ENCODE measurements at places on chromosomes 6 and 20.

- no peak for DNase-seq
These were observed 30.7 kb downstream of the ZFAND3 start for GRCh38 chr6:37850260-37850659.

GRCh38 chr20:45704969-45705637, at the start of gene WFDC10B:
Gene WFDC10B, minus strand, starts transcription at chr20:45705019. Its CDS starts 19,027 bp downstream, at chr20:45685992.
- DNase-seq, result no peak

DNA sequence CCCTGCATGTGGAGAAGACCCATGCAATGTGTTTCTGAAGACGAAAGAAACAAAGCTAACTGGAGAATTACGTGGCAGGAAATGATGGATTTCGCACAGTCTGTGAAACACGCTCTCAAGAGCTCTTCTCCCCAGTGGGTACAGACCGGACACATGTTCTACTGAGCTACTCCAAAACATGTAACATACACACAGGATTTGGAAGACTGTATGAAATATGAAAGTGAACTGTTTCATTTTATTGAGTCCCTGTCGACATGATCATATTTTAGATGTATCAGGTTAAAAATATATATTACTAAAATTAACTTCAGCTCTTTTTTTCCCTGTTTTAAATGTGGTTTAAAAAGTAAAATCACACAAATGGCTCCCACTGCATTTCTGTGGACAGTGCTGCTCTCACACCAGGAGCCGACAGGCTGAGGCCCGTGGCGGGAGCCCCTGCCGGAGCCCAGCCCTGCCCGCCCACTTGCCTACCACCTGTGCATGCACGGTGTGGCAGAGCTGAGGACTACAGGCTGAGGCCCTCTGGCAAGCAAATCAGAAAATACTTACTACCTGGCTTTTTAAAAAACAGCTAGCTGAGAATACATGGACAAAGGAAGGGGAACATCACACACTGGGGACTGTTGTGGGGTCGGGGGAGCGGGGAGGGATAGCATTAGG, 58.9 kb upstream of the NXT1 start:
- DNase-seq, result no peak

DNA sequence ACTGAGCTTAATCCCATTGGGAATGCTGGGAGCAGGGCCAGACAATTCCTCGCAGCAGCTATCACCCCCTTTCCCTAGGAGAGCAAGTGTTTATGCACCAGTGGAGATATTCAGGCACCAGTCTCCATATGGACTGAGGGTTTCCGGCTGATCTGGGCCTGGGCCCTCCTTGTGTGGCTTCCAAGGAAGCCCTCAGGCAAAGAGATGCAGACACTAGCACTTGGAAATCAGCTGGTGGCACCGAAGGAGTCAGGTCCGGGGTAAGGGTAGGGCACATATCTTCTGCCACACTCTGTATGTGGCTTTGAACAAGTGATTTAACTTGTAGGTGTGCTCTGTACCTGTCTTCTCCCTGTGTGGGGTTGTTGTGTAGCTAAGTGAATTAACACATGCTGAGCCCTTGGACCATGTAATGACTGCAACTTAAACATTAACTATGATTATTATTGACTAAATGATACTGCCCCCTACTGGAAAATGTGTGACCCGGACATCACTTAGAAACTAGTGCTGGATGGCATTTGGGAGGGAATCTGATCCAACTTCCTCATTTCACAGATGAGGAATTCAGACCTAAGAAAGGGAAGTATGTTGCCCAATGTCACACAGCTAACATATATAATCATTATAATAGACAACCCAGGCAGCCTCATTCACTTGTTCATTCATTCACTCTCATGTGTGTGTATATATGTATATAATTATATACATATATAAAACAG, 19.3 kb upstream of the WFDC2 start:
- DNase-seq, result peak; percentile 33

GRCh38 chr6:25692472-25692871, 40.5 kb downstream of the SCGN start:
- no peak for DNase-seq

GRCh38 chr6:142881290-142881689, 63.7 kb downstream of the HIVEP2 start:
- no peak for DNase-seq

GRCh38 chr6:7921046-7921445, 10.5 kb upstream of the TXNDC5 start:
- no peak for DNase-seq

- DNase-seq, result no peak
These were observed 128.7 kb downstream of the TMEM242 start for GRCh38 chr6:157194643-157195042.

GRCh38 chr6:84768442-84769174, 4.2 kb upstream of the TBX18 start:
- no peak for DNase-seq

DNA sequence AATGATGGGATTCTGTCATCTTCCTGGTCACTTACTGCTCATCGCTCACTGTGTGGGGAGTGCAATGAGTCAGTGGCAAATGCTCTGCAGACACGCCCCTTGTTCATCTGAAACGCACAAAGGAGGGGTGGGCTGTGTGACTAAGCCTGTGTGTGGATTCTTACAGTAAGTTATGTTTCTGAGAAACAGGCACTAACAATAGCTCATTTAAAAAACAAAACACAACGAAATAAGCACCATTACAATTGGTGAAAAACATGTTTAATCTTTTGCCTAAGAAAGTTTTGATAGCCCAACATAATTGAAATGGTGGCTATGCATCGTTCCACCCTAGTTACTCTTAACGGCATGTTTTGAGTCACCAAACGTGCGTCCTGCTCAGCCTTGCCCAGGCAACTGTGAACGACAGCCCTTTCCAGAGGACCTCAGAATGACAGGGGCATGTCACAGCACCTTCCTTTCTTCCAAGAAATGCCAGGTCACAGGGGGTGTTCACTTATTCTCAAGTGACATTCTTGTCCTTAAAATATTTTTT, 118.4 kb upstream of the SGK1 start:
- DNase-seq, result no peak

DNA sequence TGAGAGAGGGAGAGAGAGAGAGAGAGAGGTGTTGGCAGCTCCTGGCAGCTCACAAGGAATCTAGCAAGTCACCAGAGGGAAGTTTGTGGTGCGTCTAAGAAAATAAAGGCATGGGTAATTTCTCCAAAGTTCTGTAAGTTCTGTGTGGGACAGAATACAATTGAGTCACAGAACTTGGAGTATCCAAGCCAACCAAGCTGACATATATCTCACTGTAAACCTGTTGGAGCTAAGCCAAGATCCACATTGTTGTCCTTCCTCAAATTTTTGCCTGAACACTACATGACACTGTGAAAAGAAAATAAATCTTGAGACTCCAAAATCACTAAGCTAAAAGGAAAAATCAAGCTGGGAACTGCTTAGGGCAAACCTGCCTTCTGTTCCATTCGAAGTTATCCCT, 436.7 kb downstream of the MEI4 start:
- DNase-seq, result no peak

DNA sequence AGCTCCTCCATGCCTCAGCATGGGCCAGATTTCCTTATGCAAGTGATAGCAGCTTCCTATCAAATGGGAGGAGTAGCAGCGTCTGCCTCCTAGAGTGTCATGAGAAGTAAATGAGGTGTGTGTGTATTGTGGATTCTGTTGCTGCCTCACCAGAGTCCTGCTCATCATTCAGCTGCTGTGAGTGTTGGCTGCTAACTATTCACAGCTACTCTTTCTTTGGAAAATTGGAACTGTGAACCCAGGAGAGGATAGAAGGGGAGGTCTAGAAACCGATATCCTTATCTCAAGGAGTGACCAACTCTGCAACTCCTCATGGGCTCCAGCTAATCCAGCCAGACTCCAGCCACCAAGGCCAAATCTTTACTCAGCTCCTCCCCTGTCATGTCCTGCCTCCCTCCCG, 63.3 kb downstream of the TOX2 start:
- DNase-seq, result no peak

- no peak for DNase-seq
These were observed 24.9 kb downstream of the RNF144B start for GRCh38 chr6:18412068-18412467.

- DNase-seq, result no peak
These were observed 182.7 kb downstream of the TAF4 start for GRCh38 chr20:61882716-61883615.

DNA sequence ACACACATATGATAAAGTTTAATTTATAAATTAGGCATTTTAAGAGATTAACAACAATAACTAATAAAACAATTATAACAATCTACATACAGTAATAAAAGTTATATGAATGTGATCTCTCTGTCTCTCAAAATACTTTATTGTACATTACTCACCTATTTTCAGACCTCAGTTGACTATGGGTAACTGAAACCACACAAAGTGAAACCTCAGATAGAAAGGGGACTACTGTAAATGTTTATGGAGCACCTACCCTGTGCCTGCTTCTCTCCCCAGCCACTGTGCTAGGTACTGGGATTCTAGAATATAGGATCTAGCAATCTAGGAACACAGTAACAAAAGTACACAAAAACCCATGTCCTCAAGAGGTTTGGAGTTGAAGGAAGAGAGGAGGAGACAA, 63.4 kb upstream of the BTN3A2 start:
- no peak for DNase-seq

DNA sequence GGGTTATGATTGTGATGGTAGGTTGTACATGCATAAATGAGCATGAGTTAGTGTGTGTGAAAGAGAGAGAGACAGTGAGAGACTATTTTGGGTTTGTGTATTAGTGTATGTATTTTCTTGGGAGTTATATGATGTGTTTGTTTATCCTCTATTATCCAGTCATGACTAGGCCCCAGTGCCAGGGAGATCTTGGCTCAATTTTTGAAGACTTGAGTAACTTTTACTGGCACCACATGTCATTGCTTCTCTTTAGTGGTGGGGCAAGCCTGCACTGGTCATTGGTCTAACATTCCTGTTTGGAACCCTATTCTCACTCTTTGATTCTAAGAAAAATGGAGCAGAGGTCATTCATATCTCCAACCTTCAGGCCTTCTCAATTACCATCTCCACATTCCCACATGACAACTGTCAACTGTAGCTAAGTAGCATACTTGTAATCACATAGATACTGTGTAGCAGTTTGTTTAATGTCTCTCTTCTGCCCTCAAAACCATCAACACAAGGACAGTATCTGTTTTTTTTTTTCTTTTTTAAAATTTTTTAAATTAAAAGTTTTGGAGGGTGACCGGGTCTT, 8.8 kb downstream of the L3MBTL1 start:
- DNase-seq, result no peak

- DNase-seq, result no peak
These were observed 694.6 kb downstream of the QKI start for GRCh38 chr6:164108869-164109769.

DNA sequence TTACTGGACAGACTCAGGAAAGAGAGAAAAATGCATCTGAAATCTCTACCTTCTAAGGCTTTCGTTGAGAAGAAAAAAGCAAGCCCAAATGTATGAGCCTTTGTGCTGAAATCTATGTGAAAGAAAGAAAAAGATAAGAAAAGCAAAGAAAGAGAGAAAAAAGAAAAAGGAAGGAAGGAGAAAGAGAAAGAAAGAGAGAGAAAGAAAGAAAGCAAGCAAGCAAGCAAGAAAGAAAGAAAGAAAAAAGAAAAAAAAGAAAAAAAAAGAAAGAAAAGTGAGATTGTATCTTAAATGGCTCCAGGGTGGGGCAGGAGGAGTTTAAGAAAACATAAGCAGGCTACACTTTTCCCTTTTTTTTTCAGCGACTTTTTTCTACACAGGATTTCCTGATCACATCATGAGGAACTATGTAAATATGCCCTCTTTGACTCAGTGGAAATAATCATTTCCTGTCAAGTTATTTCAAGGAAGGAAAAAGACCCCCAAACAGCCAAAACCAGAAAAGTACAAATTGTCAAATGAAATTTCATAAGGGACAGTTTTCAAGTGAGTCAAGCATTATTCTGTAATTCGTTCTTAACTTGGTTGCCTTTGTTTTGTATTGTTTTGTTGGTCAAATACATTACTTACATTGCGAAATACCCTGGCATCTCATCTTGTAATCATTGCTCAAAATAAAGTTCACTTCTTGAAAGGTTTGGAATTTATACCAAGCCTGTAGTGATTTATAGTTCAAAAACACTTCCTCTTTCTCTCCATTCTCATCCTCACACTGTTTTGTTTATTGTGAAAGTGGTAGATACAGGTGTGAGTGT, 79.5 kb upstream of the RNF217 start:
- no peak for DNase-seq

DNA sequence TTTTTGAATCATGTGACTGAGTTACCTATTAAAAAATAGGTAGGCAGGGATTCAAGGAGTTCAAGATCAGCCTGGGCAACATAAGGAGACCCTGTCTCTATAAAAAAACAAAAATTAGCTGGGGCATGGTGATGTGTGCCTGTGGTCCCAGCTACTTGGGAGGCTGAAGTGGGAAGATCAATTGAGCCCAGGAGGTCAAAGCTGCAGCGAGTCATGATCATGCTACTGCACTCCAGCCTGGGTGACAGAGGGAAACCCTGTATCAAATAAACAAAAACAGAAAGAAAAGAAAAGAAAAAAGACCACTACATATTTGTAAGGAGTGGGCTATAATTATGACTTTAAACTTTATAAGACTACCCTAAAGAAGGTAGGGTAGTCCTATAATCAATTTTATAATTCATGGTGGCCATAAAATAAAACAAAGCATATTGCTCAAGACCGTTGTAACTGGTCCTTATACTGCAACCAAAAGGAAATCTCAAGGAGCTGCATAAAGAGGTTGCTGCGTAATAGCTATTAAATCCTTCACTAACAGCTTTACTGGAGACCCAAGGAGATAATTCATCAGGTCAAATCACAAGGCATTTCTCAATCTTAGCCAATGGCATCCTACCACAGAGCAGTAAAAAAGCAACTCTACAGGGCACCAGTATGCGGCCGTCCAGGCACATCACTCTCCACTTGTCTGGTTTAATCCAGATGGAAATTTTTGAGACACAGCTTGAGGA, 13.5 kb downstream of the PIGU start:
- DNase-seq, result no peak

DNA sequence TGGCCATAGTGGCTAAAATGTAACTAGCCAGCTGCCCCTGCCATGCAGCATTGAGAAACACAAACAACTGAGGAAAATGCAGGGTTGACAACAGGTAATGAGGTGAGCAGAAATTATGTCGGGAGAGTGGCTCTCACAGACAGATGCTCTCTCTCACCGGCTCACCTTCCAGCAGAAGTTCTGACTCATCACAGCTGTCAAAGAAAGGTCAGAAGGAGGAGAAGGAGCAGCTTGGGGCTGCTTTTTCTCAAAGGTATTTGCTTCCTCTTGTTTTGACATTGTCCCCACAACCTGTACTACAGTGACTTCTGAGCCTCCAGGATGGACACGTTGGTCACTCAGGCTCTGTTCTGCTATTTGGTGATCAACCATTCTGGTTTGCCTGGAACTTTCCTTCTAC, 190.5 kb upstream of the HEY2 start:
- no peak for DNase-seq

- no peak for DNase-seq
These were observed 54.2 kb upstream of the TRIM26 start for GRCh38 chr6:30267423-30267822.

All from G401 (cell line).